ENCODE measurements at places on chromosomes 6 and 20. TPM values are rescaled to one million over a fixed set of nuclear protein-coding genes. Genes with fewer than 3 reads are reported as not detected.

The PHACTR2 gene
- 39.1 TPM for total RNA-seq

The MOCS1 gene
- total RNA-seq, result 11.7 TPM

- no peak for DNase-seq
These were observed 480.7 kb downstream of the HTR1B start for GRCh38 chr6:76982476-76983199.

DNA sequence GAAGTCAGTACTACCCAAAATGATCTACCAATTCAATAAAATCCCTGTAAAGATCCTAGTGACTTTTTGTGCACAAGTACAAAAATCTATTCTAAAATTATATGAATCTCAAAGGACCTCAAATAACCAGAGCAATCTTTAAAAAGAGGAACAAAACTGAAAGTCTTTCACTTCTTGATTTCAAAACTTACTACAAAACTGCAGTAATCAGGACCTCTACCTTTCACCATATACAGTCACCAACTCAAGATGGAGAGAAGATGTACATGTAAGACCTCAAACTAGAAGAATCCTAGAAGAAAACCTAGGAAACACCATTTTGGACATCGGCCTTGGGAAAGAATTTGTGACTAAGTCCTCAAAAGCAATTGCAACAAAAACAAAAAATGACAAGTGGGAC, 109.5 kb upstream of the CD93 start:
- DNase-seq, result no peak

DNA sequence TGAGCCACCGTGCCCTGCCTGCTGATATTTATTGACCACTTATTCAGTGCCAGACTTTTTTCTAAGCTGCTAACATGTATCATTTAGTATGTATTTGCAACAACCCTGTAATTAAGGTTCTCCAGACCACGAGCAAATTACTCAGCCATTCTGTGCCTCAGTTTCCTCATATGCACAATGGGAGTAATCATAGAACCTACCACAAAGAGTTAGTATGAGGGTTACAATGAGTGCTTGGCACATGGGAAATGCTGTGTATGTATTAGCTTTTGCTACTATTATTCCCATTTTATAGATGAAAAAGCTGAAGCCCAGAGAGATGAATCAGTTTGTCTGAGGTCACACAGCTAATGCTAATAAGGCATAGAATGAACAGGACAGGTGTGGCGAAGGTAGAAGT, 20.0 kb upstream of the SLC9A8 start:
- no peak for DNase-seq

The BCAS4 gene
- 7.2 TPM for total RNA-seq

- no peak for DNase-seq
These were observed 33.2 kb upstream of the CST7 start for GRCh38 chr20:24915892-24916291.

The MED23 gene
- 30.0 TPM for total RNA-seq

GRCh38 chr6:43917878-43918382, 147.9 kb downstream of the VEGFA start:
- DNase-seq, result no peak

DNA sequence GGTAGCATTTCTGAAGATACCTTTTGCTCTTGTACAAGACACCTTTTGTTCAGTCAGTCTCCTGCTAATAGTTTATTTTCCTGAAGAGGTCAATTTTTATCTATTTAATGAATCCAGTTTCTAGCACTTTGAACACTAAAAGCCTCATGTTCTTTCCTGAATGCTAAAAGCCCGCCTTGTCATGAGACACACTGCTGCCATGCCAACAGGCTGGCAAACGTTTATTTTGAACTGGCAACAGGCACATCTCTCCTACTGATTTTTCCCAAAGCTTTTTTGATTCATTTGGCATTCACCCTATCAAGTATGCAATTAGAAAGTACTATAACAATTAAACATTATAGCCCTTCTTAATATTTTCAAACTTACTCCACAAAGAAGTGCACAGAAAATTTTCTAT, 421.2 kb upstream of the EYS start:
- DNase-seq, result no peak

GRCh38 chr6:39215640-39216158, 13.6 kb downstream of the KCNK5 start:
- no peak for DNase-seq

GRCh38 chr6:12037798-12038197, 25.7 kb downstream of the HIVEP1 start:
- no peak for DNase-seq

The C6orf132 gene
- total RNA-seq, result 1.5 TPM

GRCh38 chr20:45905505-45906079, 6.4 kb downstream of the PLTP start:
- peak; percentile 87 for DNase-seq

DNA sequence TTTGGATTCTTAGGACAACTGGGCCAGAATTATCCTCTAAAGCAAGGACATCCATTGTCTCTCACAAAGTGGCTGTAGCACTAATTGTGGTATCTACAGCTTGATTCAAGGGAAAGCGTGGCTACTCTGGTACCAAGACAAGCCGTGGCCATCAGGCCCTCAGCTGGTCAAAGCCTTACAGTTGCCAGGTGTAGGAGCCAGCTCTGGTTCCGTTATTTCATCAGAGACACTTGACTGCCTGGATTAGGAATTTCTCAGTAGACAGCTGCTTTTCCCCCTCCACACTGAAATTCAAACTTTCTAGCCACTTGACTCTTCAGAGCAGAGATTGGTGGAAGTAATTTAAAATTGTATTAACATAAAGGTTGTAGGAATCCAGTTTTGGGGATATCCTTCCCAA, 104.2 kb downstream of the ANKS1A start:
- DNase-seq, result no peak
